Stimulated activated CD4-positive, alpha-beta T cell treated with anti-CD3 and anti-CD28 coated beads, TNF-alpha, amount 100 ng/mL, for 1 hour (primary cell): ENCODE measurements at places on chromosomes 5 and 9.

DNA sequence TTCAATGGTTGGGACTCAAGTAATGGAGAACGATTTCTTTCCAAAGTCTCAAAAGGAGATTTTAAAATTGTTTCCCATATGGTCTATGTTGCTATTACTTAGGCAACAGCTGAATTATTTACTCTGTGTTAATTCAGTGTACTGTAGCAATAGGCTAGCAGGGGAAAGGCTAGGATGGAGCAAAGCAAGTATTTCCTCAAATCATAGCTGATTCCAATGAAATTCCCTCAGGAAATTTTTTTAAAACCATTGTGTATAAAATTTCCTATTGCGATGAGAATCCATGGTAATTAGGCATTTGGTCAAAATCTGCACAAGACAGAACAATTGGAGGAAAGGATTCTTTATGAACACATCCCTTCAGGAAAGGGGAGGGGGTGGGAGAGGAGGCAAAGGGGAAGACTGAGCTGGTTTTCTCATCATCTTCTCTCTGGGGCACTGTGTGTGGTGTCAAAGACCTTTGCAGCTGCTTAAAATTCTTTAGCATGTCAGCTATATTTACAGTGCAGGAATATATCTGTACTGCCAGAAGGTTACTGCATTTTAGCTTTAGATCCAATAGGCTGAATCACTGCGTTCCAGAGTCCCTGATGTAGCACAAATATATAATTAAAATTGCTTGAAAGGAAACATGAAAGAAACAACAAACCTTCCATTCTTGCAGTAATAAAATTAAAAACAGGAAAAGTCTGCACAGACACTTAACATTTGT is 95.3 kb downstream of the ZNF608 start:
- DNase-seq: no peak

- DNase-seq: no peak
Measured at GRCh38 chr9:90054810-90055209, 450.0 kb downstream of the GADD45G start.

DNA sequence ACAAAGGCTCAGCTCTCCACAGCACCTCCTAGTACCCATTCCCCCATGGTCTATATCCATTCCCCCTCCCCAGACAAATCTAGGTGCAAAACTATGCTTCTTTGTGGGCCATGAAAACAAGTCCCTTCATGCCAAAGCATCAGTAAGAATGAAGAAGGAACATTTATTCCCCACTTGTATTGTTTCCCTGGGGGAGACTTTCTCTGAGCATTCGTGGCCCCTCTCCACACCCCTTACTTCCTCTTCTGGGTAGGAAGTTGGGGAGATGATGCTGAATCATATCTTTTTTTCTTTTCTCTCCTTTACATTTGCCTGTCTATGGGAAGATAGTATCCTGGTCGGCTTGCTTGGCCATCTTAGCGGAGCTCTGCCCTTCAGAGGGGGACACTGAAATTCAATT is 246.8 kb downstream of the NSG2 start:
- no peak for DNase-seq

DNA sequence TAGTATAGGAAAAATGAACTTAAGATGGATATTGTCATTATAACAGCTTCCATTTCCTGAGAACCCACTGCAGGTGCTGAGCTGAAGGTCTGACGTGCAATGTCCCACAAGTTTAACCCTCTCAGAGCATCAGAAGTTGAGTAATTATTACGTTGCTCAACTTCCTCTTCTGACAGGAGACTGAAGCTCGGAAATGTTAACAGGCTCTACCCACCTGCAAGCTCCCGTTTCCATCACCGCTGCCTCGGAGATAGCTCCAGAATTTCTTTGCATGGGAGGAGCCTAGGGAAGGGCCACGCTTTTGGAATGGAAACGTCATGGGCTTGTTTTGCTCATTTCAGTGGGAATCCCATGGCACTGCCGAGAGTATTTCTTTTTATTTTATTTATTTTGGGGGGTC is 1.0 kb upstream of the NTMT1 start:
- DNase-seq: no peak

GRCh38 chr5:113263545-113263944 is 171.2 kb downstream of the TSSK1B start:
- DNase-seq: no peak

- DNase-seq: no peak
Measured at GRCh38 chr9:109880276-109881169, 100.5 kb downstream of the PALM2AKAP2 start.

GRCh38 chr5:53411388-53411787 is 69.0 kb upstream of the FST start:
- DNase-seq: no peak

GRCh38 chr5:126915496-126915895 is 114.9 kb downstream of the MARCHF3 start:
- no peak for DNase-seq

DNA sequence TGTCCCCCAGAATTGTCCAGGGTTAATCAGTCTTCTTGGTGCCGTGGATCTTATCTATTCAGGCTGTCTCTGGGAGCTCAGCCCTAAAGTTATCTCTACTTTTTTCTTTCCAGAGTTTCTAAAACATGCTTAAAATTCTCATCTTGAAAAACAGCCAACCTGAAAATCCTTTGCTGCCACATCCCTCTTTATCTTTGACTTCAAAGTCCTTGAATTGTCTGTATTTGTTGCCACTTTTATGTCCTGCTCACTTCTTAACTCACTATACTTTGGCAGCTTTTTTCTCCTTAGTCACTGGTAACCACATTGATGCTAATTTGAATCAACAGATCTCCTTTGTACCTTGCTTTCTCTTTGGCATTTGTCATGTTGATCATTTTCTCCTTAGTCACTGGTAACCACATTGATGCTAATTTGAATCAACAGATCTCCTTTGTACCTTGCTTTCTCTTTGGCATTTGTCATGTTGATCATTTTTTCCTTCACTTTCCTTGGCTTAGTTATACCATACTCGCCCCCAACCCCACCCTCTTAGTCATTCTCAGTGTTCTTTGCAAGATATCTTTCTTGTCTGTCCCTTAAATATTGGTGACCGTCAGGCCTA is 8.5 kb downstream of the DMXL1 start:
- DNase-seq: no peak

GRCh38 chr9:221989-222776 is 7.5 kb downstream of the DOCK8 start:
- no peak for DNase-seq

- DNase-seq: no peak
Measured at GRCh38 chr9:87002517-87002916, 55.2 kb upstream of the GAS1 start.

DNA sequence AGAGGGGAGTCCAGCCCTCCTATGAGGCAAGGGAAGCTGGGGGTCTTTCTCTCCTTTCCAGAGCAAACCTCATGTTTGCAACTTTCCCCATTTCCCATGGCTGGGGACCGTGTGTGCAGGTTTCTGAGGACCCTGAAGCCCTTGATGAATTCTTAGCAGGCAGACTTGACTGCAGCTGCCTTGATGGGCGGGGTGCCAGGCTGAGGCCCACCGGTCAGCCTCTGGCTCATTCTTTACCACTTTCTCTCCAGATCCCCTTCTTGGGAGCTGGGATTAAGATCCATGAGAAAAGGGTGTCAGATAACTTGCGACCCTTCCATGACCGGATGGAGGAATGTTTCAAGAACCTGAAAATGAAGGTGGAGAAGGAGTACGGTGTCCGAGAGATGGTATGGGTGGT is 30.0 kb upstream of the FOXI1 start:
- DNase-seq: no peak

DNA sequence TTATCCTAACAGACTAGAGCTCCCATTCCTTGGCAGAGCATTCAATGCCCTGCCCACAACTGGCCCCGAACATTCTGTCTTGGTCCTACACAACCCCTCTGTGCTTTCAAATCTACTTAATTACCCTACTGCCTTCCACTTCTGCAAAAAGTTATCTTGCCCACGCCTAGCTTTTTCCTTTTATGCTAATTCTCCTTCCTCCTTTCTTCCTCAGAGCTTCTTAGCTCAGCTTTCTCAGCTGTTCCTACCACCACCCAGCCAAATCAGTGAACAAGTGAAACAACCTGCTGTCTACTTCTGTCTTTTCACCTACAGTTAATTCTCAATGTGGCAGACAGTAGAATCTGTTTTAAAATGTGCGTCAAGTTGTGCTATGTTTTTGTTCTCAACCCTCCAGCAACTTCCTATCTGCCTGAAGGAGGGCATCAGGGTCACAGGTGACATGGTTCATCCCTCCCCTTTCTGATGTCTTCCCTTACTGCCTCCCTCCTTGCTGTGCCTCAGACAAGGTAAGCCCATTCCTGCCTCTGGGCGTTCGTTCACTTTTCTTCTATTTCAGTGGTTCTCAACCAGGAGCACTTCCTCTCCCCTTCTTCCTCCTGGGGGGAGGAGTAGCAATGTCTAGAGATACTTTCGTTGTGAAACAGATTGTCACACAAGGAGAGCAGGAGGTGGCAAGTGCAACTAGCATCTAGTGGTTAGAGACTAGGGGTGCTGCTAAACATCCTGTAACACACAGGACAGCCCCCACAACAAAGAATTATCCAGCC is 1.3 kb upstream of the REEP5 start:
- no peak for DNase-seq

GRCh38 chr5:36070687-36071571 is 4.2 kb upstream of the UGT3A2 start:
- no peak for DNase-seq

- DNase-seq: no peak
Measured at GRCh38 chr9:17807613-17808282, 228.9 kb downstream of the SH3GL2 start.

DNA sequence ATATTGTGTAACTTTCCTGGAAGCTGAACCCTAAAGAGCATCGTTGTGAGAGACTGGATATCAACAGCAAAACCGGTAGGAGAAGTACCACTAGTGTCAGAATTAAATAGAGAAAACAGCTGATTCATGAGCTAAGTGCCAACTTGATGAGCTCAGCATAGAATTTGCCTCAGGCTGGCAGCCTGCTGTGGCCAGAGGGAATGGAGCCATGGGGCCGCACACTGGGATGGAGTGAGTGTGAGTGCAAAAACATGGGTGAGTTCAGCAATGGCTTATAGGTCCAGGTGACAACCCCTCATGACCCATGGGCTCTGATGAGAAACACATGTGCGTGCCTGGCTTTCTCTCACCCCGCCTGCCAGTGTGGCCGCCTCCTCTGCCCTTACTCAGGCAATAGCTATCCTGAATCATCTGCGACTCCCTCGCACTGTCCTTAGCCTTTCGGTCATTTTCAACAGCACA is 25.4 kb downstream of the ADAMTS16 start:
- DNase-seq: no peak

GRCh38 chr5:14582797-14583137 is 1.2 kb downstream of the OTULINL start:
- no peak for DNase-seq

DNA sequence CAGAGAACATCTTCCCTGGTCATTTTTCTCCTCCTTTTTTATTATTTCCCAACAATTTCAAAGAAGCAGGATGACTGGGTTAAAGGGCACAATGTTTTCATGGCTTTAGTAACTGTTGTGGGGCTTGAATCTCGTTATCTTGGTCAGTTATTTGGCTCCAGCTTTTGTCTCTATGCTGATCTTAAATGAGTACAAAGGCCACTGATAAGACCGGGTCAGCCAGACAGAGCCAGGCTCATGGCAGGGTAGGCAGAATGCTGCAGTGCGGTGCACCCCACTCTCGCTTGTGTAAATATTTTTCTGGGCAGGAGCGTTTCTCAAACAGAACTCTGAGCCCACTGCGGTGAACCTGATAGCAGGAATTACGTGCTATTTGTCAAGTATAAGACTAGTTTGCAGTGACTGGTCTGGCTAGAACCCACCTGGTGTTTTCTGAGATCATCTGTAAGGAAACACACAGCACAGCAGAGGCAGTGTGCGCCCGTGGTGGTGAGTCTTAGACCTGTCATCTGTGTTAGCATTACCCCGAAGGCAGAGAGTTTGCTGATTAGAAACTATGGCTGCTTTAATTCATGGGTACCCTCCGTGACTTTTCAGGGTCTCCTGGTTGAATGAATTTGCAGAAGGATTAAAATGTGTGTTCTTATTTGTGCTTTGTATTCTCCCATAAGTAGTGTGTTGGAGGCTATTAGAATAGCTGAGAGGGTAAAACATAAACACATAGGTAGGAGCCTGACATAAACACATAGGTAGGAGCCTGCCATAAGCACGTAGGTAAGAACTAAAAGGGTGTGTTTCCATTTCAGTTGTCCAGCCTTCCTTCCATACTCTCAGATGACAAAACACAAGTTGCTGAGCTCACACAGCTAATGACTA is 158.6 kb upstream of the DMRT1 start:
- no peak for DNase-seq

GRCh38 chr5:149931992-149932436 is 12.6 kb downstream of the PDE6A start:
- no peak for DNase-seq

DNA sequence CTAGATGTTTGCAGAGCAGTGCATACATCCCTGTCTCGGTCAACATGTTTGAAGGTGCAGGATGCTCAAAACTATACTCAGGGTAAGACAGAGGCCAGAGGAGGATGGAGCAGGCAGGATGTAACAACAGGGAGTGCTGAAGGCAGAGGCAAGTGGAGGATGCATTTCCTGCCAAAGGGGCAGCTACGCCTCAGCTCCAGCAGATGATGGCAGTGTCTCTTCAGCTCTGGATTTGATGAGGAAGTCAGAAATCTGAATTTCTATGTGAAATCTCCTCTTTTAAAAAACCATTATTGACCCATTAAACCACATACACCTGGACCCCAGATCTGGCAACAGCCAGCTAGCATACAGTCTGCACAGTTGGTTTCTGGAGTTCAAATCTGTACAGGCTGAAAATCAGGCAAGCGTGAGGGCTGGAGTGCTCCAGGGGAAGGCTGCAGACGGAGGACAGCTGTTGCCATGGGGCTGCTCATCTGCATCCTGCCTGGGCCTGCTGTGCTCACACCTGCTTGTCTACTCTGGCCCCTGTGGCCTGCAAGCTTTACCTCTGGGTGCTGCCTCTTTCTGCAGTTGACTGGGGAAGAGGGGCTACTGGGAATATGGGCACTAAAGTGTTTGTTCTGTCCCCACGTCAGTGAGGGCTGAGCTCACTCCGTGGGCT is 152.9 kb upstream of the SLC28A3 start:
- no peak for DNase-seq

DNA sequence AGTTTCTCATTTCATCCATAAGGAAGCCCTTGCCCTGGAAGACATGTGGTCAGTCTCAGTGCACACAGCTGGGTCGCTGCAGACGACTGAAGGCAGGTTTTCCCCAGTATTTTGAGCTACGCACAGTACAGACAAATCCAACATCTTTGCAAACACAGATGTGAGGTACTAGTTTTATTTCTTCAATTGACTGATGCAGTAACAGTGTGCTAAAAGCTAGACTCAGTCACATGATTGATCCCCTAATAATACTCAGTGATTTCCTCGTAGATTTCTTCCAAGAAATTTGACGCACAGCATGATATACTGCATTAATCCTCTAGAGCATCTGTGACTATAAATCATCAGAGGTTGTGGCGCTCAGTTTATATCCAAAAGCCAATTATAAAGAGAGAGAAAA is 346.1 kb downstream of the DIRAS2 start:
- DNase-seq: no peak

DNA sequence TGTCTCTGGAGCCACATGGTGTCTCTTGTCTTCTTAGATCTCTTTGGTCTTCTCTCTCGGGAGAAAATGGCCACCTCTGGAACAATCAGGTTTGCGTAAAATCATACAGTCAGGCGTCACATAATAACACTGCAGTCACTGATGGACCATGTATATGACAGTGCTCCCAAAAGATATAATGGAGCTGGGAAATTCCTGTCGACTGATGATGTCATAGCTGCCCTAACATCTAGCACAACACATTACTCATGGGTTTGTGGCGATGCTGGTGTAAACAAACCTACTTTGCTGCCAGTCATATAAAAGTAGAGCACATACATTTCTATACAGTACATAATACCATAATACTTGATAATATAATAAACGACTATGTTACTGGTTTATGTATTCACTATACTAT is 30.1 kb upstream of the RAI14 start:
- DNase-seq: no peak
